Neural crest cell (in vitro differentiated cells): ENCODE measurements at places on chromosomes 1 and 21. TPM values are rescaled to one million over a fixed set of nuclear protein-coding genes. Genes with fewer than 3 reads are reported as not detected.

- no peak for DNase-seq
- H3K27ac ChIP-seq, result no peak overlapping the region
- peaks cover 16% of the 10 kb centered on the region for H3K4me1 ChIP-seq
These were observed 80.6 kb upstream of the C1orf105 start for GRCh38 chr1:172339842-172340241.

Gene ATP1A4
- total RNA-seq, result 0.20 and 0.35 TPM in 2 replicates

- no peak overlapping the region for H3K4me3 ChIP-seq
- H3K36me3 ChIP-seq, result peaks cover 7% of the 10 kb centered on the region
- no peaks in the 10 kb centered on the region for H3K27me3 ChIP-seq
- H3K27ac ChIP-seq, result no peak overlapping the region
- no peak for DNase-seq
These were observed 44.4 kb downstream of the TM2D1 start for GRCh38 chr1:61680500-61680899.

Gene NDUFV3
- 38.1 and 38.5 TPM in 2 replicates for total RNA-seq

DNA sequence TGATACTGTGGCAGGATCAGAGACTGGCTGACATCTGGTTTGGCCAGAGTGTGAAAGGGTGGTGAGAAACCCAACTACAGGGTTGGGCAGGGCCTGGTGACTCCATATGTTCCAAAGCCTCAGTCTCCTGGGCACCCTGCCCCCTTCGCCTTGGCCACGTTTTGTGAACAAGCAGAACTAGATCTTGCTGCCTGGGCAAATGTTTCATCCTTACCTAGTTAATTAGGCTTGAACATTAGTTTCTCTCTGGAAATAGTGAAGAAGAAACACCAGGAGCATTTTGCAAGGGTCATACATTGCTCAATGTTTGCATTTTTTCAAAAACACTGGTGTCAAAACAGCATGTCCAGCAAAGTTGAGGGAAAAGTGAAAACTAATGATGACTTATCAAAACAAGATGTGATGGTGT is 60.5 kb downstream of the MAP3K7CL start:
- H3K4me3 ChIP-seq, result no peak overlapping the region
- H3K4me1 ChIP-seq, result peaks cover 37% of the 10 kb centered on the region
- no peaks in the 10 kb centered on the region for H3K27me3 ChIP-seq

- H3K27ac ChIP-seq, result no peak overlapping the region
- H3K4me3 ChIP-seq, result no peak overlapping the region
- H3K36me3 ChIP-seq, result peaks cover 15% of the 10 kb centered on the region
- H3K27me3 ChIP-seq, result no peaks in the 10 kb centered on the region
- DNase-seq, result no peak
These were observed 17.4 kb upstream of the CCN1 start for GRCh38 chr1:85563139-85563538.

GRCh38 chr1:68938051-68938666 is 441.3 kb upstream of the DEPDC1 start:
- no peak for DNase-seq
- no peak overlapping the region for H3K4me3 ChIP-seq
- no peaks in the 10 kb centered on the region for H3K4me1 ChIP-seq
- no peak overlapping the region for H3K27ac ChIP-seq
- H3K36me3 ChIP-seq, result no peaks in the 10 kb centered on the region

- no peaks in the 10 kb centered on the region for H3K27me3 ChIP-seq
- DNase-seq, result no peak
- peaks cover 18% of the 10 kb centered on the region for H3K4me1 ChIP-seq
- H3K4me3 ChIP-seq, result no peak overlapping the region
- H3K27ac ChIP-seq, result no peak overlapping the region
- no peaks in the 10 kb centered on the region for H3K36me3 ChIP-seq
These were observed 4.5 kb downstream of the OVAAL start for GRCh38 chr1:180563026-180563827.

- no peaks in the 10 kb centered on the region for H3K27me3 ChIP-seq
- peaks cover 9% of the 10 kb centered on the region for H3K4me1 ChIP-seq
- H3K36me3 ChIP-seq, result peaks cover 22% of the 10 kb centered on the region
- H3K27ac ChIP-seq, result no peak overlapping the region
These were observed 27.3 kb downstream of the TMEM200B start for GRCh38 chr1:29096231-29096886.

Gene RGSL1
- not detected in 2 replicates for total RNA-seq

DNA sequence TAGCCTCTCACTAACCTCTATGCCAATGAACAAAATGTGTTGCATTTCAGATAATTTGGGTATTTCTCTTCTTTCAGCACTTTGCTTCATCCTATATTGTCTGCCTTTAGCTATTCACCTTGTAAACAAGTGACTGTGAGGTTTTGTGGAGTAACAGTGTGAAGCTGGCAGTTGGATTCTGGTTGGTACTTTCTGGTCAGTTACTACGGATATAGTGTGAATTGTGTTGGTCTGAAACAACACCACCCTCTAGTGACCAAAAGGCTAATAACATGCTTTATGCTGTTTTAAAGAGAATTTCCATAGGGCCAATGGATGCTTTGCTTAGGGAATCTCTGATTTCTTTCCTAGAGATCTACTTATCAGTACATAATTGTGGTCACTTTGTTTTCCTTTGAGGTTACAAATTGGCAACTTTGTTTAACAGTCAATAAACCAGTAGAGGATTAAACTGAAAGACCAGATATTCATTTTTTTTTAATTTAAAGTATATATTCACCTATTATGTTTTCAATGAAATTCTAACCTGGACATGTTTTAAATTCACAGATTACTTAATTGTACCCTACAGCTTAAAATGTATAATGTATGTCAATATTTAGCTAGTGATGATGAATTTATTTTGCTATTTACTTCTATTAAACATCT is 2.5 kb upstream of the PTGER3 start:
- peaks cover 70% of the 10 kb centered on the region for H3K27me3 ChIP-seq
- peaks cover 2% of the 10 kb centered on the region for H3K36me3 ChIP-seq
- H3K4me3 ChIP-seq, result peak overlapping the region; percentile 4
- no peak overlapping the region for H3K27ac ChIP-seq
- DNase-seq, result peak; percentile 31
- peaks cover 7% of the 10 kb centered on the region for H3K4me1 ChIP-seq

DNA sequence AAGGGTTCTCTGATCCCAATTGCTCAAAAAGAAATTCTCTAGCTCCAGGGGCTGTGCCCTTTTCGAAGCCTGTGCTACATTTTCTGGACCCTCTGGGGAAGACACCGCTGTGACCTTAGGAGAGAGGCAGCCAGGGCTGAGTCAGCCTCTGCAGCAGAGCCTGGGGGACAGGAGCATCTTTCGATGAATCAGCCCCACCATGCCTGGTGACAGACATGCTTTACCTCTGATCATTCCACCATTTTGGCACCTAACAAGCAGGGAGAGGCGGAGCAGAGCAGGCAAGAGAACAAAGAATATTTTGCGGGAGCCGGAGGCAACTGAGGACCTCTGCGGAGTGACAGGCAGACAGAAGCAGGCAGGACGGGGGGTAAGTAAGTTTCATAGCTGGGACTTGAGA is 84.9 kb downstream of the VWA5B1 start:
- H3K4me3 ChIP-seq, result no peak overlapping the region
- DNase-seq, result no peak
- peaks cover 88% of the 10 kb centered on the region for H3K27me3 ChIP-seq

DNA sequence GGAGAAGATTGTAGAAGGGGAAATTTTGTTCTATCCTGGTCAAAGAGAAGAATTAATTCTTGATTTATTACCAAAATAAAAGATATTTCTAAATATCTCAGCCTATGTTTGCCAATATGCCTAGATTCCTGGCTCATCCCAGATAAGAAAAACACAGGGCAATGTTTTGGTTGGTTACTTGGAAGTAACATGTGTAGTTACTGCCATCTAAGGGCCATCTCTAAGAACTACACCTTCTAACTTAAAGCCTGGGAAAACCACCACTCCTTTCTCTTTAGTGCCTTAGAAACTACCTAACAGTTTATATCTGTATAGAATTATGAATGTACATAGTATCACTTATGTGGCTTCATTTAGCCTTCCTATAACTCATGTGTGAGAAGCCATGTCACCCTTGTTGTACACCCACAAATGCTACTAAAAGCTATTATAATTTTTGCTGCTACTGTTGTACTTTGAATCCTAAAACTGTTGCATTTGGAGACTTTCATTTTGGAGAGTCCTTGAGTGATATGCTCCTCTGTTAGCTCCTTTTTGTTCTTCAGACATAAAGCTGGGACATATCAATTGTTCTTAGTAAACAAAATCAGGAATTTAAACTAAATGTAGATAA is 4.5 kb downstream of the AIM2 start:
- no peak overlapping the region for H3K27ac ChIP-seq
- no peak for DNase-seq
- no peaks in the 10 kb centered on the region for H3K4me1 ChIP-seq
- no peaks in the 10 kb centered on the region for H3K36me3 ChIP-seq
